ENCODE measurements at places on chromosomes 7 and 10.
A peak's percentile ranks its signal among the peaks of the same experiment; 100 is the strongest.

DNA sequence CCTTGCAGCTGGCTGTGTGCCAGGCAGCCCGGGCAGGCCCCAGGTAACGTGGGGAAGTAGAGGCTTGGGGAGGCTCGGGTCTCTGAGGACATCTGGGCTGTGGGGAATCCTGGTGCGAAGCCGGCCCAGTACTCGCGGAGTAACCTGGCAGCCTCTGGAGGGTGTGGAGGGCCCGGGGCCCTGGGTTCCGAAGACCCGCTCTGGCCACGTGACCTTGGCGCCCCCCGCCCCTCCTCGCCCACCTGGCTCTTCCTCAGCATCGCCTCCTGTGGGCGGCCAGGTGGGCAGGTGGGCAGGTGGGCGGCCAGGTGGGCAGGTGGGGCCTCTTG is 143.1 kb downstream of the WDR37 start:
- no peak for DNase-seq

DNA sequence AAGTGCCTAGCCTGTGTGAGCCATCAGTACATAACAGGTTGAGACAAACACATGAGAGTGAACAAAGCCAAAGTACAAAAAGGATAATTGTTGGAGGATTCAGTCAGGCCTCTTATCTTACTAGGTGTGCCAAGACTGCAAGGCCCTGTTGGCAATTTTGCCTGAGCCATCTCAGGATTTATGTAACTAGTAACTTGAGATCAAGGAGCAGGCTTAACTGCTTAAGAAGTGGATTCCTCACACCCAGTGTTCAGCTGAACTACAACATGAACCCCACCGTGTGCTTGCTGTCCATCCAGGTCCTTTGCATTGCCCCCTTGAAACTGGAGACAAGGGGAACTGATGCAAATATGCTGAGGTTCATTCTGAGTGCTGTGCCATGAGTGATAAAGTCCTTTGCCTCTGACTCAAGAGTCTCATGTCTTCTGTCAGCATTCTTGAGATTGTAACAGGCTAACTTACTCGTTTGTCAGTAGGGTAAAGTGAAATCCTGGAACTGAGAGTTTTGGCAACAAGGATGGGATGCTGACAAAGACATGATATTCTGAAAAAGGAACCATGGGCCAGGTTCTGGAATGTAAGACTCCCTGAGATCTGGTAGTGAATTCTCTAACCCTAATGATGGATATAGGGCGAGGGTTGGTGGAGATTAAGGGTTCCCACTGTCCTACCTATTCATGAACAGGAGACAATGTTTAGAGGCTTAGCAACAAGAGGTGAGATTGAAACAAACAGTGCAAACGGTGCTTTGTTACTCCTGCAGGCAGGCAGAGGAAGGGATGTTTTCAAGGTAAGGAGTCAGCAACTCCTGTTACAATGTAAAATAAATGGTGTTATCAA is 44.1 kb upstream of the GATAD1 start:
- peak; percentile 6 for DNase-seq

DNA sequence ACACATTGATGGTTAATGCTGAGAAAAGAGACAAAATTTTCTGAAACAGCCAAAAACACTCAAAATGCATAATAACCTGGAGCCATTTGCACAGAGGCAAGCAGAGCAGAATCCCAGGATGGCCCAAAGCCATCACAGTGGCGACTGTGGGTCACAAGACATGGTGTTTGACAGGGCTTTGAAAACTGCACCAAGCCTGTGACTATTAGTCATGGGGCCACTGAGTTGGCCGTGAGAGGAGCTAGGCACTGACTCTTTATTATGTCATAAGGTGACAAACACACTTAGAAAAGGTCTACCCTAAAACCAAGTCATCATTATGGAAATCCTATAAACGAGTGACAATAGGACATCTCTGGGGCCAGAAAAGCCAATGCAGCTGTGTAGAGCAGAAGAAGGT is 23.9 kb downstream of the DRGX start:
- no peak for DNase-seq

DNA sequence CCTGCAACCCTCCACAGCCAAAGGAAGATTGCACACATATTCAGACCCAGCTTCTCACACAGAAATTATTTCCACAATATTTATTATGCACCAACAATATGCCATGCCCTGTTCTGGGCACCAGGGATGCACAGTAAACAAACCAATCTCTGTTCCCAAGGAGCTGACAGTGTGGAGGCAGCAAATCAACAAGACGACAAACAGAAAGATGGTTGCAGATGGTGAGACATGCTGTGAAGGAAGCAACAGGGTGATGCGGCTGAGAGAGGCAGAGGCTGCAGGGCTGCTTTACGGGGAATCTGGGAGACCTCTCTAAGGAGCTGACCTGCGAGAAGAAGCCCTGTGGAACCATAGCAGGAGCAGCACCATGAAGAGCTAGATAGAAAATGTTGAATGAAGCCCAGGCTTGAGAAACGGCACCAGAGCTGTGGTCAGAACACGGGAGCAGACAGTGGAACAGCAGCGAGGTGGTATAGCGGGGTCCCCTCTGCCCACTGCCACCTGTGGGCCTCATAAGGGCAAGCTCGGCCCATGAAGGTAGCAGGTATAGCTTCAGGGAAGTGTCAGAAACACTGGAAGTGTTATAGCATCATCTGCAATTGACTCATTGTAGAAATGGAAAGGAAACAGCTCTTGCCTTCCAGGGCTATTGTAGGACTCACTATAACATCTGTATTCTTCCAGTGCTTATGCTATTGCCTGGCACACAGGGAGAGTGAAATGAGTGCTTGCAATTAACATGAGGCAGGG is 17.4 kb downstream of the RBP3 start:
- no peak for DNase-seq

DNA sequence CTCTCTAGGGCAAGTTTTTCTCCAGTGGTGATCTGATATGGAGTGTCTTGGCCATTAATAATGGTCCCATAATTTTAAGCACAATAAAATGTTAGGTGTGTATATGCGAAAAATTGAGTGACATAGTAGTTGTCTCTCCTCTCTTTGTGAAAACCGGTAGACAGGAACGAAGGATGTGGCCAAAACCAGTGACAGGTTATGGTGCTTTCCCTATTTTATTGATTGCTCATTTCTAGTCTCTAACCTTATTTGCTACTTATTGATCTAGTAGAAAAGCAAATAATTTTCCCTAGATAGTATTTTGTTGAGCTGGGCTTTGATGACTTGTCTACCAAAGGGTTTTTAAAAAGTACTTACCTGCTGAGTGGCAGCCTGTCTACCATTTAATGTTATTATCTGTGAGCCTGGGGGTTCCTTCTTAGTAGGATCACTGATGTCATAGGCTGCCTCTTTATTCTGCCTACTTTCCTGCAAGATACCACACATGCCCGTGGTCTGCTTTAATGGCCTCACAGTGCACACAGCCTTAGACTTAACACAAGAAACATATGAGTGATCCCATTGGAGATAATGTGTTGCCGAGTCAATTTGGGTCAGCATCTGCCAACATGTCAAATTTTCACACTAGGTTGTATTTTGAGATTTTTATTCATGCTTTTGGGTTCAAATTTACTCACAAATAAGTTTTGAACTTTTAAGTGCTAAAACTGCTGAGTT is 100.0 kb downstream of the AUTS2 start:
- no peak for DNase-seq

GRCh38 chr10:73862011-73862410 is 12.3 kb downstream of the CAMK2G start:
- DNase-seq, result no peak

- DNase-seq, result no peak
Observed at GRCh38 chr7:155313096-155313495, 15.4 kb downstream of the INSIG1 start.
